ENCODE measurements at places on chromosomes 3 and 15.

DNA sequence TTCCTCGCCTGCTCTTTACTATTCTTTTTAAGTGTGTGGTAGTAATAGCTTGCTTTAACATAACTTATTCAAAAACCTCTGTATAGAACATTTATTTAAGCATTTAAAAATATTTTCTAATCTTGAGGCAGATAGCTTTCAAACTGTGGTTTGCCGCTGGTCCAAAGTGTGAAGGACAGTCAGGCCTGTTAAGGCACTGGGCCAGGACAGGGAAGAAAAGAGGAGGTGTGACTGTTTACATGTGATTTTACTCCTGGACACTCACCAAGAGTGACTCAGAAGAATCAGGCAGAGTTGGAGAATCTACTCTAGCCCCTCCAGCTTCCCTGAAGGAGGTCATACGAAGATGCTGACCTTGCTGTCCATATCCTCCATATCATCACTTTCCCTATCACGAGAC, 44.7 kb downstream of the CEP152 start:
- DNase-seq, result no peak

- no peak for DNase-seq
Measured at GRCh38 chr15:73571346-73571745, 61.8 kb downstream of the NPTN start.

GRCh38 chr15:92714477-92715401, 59.2 kb upstream of the FAM174B start:
- peak; percentile 29 for DNase-seq

DNA sequence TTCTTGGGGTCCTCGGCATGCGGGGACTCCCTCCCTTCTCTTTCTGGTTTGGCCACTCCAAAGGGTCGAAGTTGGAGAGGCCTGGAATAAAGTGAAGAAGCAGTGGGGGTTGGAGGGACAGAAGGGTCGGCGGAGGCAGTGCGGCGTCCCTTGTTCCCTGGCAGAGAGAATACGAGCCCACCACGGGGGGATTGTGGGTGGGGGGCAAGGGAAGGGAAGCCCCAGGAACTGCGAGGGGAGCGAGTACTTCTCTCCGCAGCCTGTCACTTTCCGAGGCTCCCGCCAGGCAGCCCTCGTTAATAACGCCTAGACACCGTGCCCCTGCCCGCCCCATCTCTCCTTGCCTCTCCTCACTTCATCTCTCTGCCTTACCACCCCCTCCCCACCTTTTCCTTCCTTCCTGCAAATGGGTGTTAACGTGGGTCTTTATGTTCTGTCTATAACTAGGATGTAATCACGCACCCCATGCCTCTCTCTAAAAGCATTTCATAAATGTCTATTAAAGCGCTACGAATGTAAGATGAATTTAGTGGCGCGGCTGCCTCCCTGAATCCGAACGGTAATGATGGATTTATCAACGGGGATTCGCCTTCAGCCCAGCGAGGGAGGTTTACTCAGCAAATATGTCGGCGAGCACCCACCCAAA, 13.7 kb downstream of the NR2F2 start:
- no peak for DNase-seq

DNA sequence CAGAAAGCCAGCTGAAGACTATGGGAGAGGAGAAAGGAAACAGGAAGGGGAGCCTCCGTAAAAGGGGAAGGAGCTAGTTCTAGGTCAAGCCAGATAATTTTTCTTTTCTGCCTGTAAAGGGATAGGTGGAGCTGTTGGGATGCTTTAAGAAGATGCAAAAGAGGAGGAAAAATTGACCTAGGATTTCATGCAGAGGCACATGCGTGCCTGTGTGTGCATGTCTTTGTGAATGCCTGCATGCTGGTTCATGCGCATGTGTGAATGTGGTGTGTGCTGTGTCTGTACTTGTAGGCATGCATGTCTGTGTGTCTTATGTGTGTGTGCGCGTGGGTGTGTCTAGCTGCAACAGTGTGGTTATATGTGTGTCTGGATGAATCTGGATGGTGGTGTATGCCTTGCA, 27.3 kb downstream of the CCDC33 start:
- no peak for DNase-seq

GRCh38 chr3:122006267-122006666, 15.8 kb downstream of the ILDR1 start:
- no peak for DNase-seq

DNA sequence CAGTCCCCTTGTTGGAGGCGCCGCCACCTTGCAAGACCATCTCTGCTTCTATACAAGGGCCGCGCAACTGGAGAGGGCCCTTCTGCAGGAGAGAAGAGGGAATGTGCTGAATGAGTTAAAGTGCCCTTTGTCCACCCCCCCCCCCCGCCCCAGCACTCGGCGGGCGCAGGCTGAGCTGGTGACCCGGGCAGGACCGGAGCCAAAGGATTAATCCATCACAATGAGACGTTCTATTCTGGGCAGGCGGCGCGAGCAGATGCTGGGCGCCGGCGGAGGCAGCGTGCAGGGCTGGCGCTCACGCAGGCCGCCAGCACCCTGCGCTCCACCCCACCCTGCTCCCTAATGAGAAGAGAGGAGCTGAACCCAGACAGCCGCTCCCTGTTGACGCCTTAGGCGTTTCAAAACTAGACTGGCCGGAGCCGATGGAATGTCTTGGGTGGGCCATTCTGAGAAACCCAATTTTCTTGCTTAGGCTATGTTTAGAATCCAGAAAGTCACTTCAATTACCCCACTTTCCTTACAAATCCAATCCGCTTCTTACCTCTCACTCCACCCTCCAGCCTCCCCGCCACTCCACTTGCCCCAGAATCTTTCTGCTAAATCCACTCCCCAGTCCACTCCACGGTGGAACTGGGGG, 32.9 kb downstream of the GJD2 start:
- DNase-seq, result no peak

DNA sequence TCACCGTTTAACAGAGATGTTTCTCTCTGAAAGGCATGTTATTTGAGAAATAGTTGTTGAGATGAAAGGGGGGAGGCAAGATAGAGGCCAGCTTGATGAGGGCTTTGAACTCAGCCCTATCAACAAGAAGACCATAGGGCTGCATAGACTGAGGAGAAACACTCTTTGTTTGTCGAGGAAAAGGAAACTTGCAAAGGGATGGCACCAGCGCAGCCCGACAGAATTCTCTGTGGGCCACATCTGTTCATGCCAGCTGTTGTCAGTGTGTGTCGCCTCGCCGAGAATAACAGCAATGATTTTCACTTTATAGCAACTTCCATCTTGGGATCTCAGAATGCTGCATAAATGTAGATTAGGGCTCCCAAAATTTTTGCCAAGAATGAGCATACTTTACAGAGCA, 478.3 kb upstream of the TPRG1 start:
- DNase-seq, result no peak

GRCh38 chr15:54599386-54599785, 597.4 kb downstream of the RSL24D1 start:
- no peak for DNase-seq

GRCh38 chr3:52310861-52311575, 5.1 kb upstream of the DNAH1 start:
- DNase-seq, result no peak

DNA sequence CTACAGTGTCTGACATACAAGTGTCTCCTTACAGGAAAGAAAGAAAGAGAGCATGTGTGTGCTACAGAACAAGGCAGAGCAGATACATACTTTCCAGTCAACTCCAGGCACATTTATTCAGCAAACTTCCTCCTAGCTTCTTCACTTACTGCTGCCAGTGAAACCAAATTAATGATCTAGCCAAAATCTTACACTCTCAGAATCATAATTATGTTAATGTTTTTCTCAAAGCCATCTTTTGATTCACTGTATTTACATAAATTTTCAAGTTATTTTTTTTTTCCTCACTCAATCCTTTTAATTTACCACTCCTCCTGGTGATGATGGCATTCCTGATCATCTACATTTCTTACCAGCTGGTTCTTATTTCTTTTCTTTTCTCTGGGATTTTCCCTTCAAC, 326.7 kb downstream of the IGSF11 start:
- DNase-seq, result no peak

GRCh38 chr3:36864180-36865053, 80.4 kb downstream of the TRANK1 start:
- no peak for DNase-seq

DNA sequence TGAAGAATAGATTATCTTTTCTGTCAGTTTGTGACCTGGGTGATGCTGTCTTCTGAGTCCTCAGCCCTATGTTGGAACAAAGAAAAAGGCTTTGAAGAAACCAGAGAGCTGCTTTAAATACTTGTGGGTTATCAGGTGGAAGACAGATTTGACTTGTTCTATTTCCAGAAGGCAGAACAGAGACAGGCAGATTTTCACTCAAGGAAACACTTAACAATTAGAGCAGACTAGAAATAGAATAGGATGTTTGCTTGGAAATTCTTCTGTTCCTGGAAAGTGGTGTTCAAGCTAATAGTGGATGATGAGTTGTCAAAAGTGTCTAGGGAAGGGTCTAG, 219.4 kb downstream of the UBE2E2 start:
- no peak for DNase-seq

- DNase-seq, result no peak
Measured at GRCh38 chr3:9781978-9782603, 10.2 kb downstream of the TADA3 start.

- no peak for DNase-seq
Measured at GRCh38 chr3:25604107-25604805, 60.5 kb downstream of the TOP2B start.

DNA sequence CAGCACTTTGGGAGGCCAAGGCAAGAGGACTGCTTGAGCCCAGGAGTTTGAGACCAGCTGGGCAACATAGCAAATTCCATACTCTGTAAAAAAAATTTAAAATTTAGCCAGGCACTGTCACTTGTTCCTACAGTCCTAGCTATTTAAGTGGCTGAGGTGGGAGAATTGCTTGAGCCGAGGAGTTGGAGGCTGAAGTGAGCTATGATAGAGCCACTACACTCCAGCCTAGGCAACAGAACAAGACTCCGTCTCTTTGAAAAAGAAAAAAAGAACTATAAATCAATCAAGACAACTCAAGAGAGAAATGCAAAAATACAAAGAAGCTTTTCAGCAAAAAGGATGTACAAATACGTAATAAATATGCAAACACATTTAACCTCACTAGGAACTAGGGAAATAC, 78.8 kb downstream of the TJP1 start:
- no peak for DNase-seq

DNA sequence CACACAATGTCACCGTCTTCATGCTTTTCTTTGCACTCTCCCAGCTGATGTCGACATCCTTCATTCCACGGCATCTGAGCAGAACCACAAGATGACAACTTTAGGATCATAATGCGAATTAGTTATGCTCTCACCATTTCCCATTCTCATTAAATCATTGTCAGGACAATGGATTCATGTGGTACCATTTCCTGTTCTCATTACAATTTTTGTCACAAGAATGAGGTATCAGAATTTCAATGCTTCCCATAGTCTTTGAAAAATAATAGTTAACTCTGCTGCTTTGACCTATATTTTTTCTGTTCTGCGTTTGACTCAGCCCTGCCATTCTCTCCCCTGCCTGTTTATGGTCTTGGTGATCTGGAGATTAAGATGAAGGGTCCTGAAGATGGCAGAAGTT, 175.7 kb upstream of the MDFIC2 start:
- DNase-seq, result no peak

GRCh38 chr15:98668566-98669308, 20.4 kb downstream of the IGF1R start:
- DNase-seq, result no peak

- DNase-seq, result no peak
Measured at GRCh38 chr15:63979262-63979793, 67.0 kb downstream of the DAPK2 start.

- DNase-seq, result no peak
Measured at GRCh38 chr3:117407317-117407716, 697.7 kb downstream of the TUSC7 start.

Data from glomerular endothelial cell (primary cell).